ENCODE measurements at places on chromosomes 4 and X. TPM values are rescaled to one million over a fixed set of nuclear protein-coding genes. Genes with fewer than 3 reads are reported as not detected.
A peak's percentile ranks its signal among the peaks of the same experiment; 100 is the strongest.

DNA sequence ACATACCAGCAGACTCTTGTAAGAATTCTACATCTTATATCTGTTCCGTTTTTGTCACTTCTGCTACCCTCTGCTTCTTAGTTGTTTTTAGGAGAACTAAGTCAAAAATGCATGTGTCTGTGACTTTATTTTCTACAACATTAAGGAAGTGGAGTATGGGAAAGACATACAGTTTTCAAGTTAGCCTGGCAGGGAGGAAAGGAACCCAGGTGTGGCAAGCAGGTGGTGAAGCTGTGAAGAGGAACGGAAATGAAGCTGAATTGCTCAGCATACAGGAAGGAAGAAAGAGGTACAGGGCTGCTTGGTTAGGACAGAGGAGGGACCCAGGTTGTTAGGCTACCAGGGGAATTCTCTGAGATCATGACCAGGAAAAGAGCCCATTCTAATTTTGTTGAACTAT lies 9.4 kb downstream of the GPRIN3 start:
- no peak for DNase-seq

The LIN54 gene
- 16.4 TPM for total RNA-seq

The SEC31A gene
- total RNA-seq, result 93.7 TPM

DNA sequence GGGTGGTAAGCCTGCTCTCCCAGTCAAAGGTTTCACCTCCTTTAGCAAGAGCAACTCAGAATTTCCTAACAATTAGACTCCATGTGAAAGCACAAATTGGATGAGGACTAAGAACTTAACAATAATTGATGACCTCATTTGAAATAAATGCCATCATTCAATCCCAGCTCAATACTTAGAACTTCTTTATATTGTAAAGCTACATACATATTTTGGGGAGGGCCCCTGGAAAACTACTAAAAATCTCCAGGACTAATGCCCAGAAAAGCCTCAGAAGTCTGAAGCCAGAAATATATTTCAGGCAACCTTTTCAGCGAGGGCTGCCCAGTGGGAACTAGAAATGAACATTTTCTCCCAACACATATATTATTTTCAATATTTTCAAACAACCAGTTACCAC lies 38.1 kb downstream of the AMOT start:
- no peak for DNase-seq

DNA sequence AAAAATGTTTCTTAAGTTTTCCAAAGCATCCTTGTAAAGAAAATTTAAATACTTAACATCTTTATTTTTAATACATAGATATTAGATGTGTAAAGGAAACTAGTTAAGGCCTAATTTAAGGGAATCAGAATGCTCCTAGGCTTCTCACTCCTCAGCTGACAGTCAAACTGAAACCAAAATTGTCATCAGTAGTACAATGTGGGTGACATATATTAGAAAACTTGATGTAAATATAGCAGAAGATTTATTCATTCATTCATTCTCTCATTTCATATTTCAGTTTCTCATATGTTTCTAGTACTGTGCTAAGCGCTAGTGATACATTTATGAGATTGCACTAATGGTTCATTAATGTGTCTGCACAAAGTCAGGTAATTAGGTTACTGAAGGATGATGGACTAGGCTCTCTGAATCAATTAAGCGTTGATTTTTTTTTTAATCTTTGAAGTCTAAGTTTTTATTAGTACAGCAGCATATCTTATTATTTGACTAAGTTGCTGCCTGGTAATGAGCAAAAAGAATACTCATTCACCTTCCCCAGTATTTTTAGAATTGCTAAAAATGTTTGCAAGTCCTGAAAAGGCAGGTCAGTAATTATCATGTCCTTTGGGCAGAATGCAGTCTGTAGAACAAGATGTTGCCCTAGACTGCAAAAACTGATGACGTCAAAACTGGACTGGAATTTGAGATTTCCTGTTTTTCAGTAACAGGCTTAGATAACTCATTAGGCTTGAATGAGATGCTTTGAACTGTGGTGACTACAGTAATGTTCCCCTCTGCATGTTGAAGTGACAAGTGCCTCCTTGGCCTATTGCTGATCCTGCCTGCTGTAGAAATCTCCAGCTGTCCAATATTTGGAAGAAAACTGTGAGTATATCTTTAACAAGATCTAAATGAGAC lies 128.7 kb downstream of the ARHGAP24 start:
- peak; percentile 31 for DNase-seq

- DNase-seq, result no peak
These were observed 325.3 kb upstream of the RASGEF1B start for GRCh38 chr4:81796790-81797528.

The PPM1K gene
- 5.0 TPM for total RNA-seq

The PCDH19 gene
- not detected for total RNA-seq

The GAGE1 gene
- total RNA-seq, result 40.0 TPM

The HGFAC gene
- total RNA-seq, result not detected

- no peak for DNase-seq
These were observed 114.5 kb downstream of the ZAR1 start for GRCh38 chr4:48604527-48604926.

DNA sequence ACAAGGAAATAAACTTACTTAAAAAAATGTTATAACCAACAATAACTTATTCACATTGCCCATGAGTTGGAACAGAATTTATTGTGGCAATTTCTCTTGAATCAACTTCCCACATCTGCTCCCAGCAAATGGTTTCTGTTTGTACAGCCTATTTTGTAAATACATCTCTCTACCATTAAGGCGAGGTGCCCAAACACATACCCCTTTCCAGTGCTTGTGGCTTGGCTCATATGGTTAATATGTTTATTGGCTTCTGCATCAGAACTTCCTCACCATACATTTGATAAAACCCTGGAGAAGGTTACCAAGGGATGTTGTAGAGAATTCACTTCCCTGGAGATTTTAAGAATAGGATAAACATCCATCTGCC lies 207.1 kb downstream of the SOWAHB start:
- no peak for DNase-seq

DNA sequence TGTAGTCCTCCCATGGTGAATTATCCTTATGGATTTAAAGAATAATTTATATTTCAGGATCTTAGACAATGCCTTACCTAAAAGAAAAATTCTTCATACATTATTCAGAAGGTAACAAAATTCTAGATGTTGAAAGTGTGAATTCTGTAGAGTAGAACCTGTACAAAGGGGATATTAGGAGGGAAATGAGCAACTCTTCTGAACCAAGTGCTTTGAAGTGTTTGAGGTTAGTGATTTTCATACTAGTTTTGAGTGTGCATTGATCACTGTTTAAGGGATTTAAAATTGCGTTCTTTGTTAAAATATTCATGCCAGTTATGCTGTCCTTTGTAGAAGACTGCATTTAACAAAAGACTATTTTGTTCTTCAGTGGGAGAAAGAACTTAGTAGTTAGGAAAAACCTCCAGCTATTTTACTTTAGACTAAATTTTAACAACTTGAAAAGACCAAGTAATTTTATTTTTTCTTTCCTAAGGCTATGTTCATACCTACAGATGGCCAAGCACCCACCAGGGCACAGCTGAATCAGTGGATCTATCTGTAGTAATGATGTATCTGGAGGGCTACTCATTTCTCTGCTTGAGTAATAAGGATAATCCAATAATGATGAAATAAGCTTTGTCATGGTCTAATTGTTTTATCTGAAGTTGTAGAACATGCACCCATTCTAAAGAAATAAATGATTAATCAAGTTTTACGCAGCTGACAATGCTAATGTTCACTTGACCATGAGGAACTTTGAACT lies 134.3 kb upstream of the RPS6KA6 start:
- no peak for DNase-seq

The PTCHD1 gene
- total RNA-seq, result 0.53 TPM

GRCh38 chr4:143184217-143184502 lies 557 bp upstream of the USP38 start:
- no peak for DNase-seq

DNA sequence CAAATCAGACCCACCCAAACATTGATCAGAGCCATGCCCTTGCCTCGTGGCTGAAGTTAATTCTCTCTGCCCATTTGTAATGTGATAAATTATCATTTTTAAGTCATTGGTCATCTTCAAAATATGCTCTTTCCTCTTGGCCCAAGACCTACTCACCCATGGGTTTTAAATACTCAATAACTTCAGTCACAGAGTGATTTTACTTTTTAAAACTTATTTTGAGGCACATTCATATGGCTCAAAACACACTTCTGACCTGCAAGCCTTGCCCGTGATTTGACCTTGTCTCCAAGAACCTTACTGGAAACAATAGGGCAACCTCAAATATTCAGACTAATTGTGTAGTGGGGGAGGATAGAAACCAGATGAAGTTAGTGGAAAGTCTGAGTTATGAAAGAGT lies 176.2 kb upstream of the LNX1 start:
- DNase-seq, result no peak

DNA sequence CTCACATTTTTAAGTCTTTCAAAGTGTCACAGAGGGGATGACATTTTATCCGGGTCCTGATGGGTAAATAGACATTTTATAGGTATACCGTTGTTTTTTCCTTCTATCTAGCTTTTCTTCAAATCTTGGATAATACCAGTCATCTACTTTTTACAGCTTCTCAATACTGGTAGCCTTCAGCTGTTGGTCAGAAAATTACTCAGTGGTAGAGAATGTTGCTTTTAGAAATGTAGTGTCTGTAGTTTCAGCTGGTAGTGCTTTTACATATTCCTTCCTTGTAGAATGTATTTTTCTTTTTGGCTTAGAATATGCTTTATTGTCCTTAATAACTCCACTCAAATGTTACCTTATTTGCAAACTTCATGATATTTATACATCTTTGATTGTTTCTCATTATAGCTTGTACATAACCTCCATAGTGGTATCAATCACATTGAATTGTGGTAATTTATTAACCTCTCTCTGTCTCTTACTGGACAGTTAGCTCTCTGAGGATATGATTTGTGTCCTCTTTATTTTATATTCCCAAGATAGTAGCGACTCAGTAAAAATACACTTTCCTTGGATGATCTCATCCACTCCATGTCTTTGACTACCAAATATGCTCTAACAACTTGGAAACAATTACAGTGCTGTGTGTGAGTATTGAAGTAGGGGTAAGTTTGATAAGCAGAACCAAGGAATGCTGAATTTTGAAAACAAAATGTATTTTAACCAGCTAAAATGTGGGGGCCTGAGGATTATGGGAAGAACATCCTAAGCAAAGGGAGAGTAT lies 53.8 kb downstream of the RAP1GDS1 start:
- no peak for DNase-seq

The PCYT1B gene
- not detected for total RNA-seq

GRCh38 chr4:170949084-170949483 lies 859.3 kb upstream of the AADAT start:
- DNase-seq, result no peak

The PDE6B gene
- total RNA-seq, result 0.18 TPM

The ARX gene
- 0.03 TPM for total RNA-seq

- no peak for DNase-seq
These were observed 17.6 kb downstream of the ARMCX2 start for GRCh38 chrX:101642093-101642492.

GRCh38 chr4:139227729-139228404 lies 50.8 kb upstream of the ELF2 start:
- DNase-seq, result no peak

The TCEAL7 gene
- not detected for total RNA-seq

The PCDH11X gene
- total RNA-seq, result 0.08 TPM

The STOX2 gene
- total RNA-seq, result not detected

DNA sequence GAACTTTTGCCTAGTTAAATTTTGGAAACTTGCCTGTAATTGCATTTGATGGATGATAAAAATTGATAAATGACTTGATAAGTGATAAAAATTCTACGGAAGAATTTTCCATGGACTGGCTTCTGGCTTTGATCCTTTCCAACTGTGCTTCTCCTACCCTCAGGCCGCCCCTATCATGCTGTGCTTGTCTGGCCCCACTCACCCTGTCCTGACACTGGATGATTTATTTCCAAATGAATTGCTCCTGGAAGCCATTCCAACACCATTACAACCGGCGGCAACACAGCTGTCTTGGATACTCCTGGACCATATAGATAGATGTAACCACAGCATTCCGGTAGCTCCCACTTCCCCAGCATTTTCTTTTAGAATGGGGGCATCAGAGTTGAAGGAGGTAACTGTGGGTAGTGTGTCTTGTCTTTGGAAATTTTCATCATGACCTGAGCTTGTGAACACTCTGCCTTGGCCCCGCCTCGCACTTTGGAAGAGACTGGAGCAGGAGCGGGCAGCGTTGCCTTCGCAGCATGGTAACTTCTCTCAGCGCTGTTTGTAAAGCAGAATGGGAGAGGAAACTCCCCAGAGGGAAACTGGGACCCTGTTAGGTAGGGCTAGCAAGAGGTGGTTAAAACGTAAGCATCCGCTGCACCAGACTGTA lies 77.4 kb downstream of the TBL1X start:
- no peak for DNase-seq

The SLC9B1 gene
- not detected for total RNA-seq

The IL1RAPL2 gene
- not detected for total RNA-seq

- DNase-seq, result no peak
These were observed 487 bp downstream of the HMGB2 start for GRCh38 chr4:173333658-173334084.

GRCh38 chr4:188989371-188989770 lies 850.1 kb downstream of the TRIML1 start:
- no peak for DNase-seq

GRCh38 chr4:7608046-7608445 lies 173.3 kb upstream of the PSAPL1 start:
- no peak for DNase-seq

DNA sequence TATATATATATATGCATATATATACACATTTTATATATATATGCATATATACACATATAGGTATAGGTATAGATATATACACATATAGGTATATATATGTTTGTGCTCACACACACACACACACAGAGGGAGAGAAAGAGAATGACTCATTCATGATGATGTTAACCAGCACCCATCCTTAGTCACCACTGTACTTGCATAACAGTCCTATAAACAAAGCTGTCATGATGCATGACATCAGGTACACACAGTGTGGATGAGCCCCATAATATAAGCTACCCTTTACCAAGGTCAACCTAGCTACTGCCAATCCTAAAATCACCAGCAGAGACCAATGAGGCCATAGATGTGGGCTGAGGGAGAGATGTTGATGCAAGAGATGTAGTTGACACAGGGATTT lies 1408.0 kb downstream of the RAPGEF2 start:
- DNase-seq, result peak; percentile 81

The ANXA10 gene
- 0.67 TPM for total RNA-seq

- DNase-seq, result no peak
These were observed 36.1 kb upstream of the KLHL13 start for GRCh38 chrX:118152721-118153120.

The GPR82 gene
- not detected for total RNA-seq

The GEMIN8 gene
- 10.7 TPM for total RNA-seq

The ZNF330 gene
- total RNA-seq, result 56.8 TPM

- no peak for DNase-seq
These were observed 138.6 kb upstream of the SFRP2 start for GRCh38 chr4:153927451-153927850.

DNA sequence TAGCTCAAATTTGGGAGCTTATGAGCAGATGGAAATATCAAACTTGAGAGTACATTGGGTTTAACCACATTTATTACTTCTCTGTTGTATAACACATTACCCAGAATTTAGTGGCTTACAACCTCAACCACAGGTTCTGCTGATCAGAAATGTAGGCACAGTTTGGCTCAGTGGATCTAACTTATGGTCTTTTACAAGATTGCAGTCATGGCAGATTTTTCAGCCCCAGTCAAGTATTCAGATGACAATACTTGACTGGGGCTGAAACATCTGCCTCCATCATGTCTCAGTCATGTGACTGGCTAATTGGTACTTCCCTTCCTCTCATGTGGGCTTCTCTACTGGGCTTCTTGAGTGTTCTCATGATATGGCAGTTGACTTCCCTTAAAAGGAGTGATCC lies 44.0 kb upstream of the ADAD1 start:
- DNase-seq, result no peak

Data from HT1080 (cell line).